ENCODE measurements at places on chromosomes 16 and 17.

GRCh38 chr17:71098071-71098470 is 928.7 kb downstream of the KCNJ2 start:
- DNase-seq: no peak

GRCh38 chr17:72710834-72711233 is 381.7 kb downstream of the SLC39A11 start:
- DNase-seq: no peak

DNA sequence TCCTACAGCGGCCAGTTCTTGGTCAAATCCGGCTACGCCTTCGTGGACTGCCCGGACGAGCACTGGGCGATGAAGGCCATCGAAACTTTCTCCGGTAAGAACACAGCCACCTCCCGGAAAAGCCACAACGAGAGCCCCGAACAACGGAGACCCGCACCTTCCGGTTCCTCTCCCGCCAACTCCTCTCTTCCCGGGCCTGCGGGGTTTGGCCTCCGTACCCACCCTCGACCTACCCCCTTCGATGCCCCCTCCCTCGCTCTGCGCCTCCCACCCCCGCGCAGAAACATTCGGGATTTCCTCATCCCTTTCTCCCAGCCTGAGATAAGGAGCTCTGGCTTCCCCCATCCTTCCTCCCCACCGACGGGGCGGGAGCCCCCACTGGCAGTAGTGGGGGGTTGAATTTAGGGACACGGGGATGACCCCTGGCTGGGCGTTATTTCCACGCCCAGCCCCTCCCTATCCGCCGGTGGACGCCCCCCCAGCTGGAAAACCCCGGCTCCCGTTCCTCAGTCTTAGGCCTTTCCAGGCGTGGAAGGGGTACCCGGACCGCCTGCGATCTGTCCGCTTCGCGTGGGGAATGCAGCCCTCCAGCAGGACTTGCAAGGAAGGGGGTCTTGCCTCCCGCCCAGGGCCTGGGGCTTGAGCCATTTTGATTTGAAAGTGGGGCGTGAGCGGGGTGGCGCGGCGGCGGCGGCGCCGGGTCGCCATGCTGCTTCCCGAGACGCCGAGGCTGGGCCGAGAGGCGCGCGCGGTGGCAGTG is 822 bp downstream of the IGF2BP1 start:
- no peak for DNase-seq

GRCh38 chr17:57256708-57257112 is 387 bp downstream of the MSI2 start:
- peak; percentile 60 for DNase-seq

DNA sequence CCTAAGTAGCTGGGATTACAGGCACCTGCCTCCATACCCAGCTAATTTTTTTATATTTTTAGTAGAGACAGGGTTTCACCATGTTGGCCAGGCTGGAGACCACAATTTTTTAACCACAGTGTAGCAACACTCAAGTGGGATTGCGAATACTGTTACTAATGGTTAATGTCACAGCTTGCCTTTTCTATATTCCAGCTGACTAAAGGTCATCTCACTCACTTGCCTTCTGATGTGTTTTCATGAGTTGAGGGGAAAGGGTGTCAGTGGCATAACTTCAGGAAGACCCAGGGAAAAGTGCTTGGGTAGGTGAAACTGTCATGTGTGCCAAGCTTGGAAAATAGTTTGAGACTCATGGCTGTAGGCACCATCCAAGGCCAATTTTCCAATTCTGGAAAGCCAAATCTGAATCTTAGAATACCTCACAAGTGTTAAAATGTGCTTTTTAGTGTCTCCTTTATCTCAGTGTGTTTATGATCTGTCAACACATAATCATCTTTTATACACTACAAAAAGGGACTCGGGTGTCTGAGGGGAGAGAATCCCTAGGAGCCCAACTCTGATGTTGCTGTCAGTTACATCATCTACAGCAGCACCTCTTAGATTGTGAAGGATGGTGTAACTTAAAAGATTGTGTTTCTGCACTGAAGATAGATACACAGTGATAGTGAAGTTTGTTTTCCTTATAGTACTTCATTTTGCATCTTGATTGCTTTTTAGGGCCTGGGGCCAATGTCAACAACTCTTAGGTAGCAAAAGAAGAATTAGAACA is 27.1 kb downstream of the OGFOD1 start:
- DNase-seq: no peak

DNA sequence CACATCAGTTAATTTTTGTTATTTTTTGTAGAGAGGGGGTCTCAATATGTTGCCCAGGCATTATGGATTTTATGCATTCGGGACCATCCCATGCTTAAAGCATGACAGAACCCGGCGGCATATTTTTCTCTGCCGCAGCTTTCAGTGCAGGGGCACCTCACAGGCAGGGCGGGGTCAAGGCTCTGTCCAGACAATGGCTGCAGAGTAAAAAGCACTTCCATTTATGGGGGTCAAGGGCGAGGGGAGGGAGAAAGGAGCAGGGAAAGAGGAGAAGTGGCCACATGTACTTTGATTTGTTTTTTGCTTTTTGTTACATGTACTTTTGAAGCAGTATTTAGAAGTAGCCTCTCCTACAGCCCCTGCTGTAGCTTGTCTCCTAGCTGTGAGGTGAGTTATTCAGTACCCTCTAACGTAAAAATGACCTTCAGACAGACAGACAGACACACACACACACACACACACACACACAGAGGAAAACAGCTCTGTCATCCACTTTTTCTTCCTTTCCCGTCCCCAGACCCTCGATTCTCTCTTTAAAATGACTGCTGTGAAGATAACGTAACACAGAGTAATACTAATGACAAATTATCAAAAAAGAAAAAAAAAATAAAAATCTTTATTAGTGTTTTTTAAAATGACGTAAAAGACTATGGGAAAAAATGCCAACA is 856 bp upstream of the SCPEP1 start:
- no peak for DNase-seq

DNA sequence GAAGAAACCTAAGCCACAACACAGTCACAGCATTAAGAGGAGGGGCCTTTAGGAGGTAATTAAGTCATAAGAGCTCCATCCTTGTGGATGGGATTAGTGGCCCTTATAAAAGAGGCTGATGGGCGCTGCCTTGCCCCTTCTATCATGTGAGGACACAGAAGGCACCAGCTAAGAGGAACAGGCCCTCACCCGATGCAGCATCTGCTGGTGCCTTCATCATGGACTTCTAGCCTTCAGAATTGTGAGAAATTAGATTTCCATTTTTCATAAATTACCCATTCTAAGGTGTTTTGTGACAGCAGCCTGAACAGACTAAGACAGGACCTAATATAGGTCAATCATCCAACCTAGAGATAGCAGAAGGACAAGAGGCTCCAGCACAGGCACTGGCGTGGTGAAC is 120.8 kb downstream of the CDYL2 start:
- no peak for DNase-seq

DNA sequence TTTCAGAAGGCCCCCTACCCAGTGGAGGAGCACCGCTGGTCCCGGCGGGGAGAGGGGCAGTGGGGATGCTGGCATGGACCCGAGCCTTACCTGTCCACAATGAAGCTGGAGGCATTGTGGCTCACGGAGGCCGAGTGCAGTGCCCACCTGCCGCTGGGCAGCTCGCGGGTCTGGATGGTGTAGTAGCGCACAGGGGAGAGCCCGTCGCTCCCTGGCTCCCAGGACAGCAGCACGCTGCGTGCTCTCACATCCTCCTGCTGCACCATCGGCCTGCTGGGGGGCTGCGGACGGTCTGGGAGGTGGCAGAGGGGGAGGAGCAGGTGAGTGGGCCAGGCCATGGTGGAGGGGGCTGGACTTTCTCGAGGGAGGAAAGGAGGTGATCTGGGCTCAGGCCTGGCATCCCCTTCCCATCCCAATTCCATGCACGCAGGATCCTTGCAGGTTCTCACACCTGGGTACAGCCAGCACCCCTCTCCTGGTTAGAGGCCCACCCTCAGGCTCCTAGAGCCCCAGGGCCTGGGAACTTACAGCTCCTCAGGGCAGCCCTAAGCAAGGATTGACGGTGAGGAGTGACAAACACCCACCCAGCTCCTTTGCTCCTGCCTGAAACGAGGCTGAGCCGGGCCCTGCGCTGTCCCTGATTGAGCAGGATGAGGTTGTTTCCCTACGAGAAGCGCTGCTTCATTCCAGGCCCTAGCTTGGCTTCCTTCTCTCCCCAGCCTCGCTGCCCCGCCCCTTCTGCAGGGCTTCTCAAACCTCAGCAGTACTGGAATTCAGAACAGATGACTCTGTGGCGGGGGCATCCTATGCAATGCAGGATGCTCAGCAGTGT is 76.2 kb upstream of the CDC42EP4 start:
- DNase-seq: no peak

DNA sequence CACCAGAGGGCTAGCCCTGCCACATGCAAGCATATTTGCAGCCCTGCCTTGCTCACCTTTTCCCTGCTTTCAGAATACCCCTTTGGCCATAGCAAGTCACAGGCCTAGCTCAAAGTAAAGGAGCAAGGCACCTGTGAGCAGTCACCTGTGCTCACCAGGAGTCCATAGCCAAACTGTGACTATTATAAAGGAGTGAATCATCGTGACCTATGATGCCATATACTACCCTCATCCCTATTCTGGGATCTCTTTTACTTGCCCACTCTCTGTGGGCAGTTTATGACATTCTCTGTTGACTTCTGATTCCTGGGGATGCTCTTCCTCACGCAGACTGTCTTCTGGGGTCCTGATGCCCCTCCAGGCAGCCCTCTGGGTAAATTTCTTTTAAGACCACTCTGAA is 200.5 kb upstream of the NLRP1 start:
- no peak for DNase-seq

DNA sequence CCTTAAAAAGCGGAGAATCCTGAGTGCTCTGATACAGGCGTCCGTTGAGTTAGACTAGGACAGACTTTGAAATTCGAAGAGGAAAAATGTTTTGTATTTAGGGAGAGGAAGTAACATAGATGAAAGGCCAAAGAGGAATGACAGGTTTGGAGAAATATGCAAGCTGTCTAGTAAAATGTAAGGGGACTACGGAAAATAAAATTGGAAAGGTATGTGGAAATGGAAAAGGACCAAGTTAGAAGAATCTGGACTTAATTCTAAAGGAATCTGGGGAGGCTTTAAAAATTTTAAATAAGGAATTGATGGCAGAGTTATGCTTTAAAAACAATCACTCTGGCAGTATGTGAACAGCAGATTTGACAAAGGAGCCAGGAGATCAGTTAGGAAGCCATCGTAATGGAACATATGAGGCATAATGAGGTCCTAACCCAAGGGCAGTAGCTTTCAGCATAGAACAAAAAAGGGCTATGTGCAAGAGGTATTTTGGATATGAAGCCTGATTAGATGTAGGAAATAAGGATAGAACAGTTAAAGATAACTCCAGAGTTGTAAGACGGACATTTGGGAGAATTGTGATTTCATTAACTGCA is 38.3 kb downstream of the CYB561 start:
- DNase-seq: no peak

DNA sequence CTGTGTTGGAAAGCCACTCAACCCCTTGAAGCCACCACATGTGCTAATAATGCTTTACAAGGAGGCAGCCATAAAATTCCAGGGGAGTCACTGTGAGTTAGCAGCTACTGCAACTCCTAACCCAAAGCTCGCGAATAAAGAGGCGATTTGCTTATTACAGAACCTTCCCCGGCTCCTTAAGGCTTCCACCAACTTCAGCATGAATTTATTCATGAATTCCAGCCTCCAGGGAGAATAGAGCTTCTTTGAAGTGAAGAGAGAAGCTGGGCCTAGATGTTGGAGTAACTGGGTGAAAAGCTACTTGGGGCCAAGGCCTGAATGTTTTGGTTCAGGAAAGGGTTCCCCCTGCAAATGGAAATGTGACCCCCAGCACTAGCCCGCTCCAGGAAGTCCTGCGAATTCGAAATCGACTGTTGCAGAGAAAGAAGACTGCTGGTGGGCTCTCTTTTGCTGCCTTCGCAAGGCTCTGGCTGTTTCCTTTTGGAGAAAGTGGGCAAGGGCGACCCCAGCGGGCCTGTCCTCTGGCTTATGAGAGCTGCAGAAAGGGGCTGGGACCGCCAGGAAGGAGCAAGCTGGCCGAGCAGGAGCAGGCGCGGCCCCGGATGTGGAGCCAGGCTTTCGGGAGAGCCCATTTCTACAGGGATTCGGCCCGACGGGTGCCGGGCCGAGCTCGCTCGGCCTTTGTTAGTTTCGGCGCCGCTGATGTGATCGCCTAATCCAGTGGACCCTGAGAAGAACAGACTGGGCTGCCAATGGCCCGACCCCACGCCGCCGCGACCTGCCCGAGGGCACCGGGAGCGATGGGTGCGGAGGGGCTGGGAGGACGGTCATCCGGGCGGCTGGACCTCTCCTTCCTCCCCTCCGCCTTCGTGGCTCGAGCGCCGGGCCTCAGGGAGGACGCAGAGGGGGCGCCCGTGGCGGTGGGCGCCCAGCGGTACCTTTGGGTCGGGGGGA is 7.6 kb downstream of the CBX8 start:
- DNase-seq: no peak

- DNase-seq: no peak
These were observed 5.4 kb downstream of the ALYREF start for GRCh38 chr17:81885869-81886548.

DNA sequence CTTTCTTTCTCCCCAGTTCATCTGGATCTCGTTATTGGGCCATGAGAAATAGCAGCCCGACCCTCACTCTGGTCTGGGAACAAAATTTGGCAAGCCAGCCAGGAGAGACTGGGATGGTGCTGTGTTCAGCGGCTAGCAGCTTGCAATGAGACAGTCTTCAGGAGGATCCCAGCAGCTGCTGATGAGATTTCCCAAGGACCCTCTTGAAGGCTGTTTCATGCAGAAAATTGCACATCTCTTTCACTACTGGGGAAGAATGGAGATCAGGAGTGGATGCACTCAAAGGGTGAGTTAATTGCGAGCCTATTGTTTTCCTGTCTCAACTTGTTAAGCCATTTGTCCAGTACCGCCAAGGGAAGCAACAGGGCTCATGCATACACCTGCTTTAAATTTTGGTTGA is 5.5 kb upstream of the COIL start:
- no peak for DNase-seq

GRCh38 chr17:48282303-48282702 is 147.7 kb downstream of the SKAP1 start:
- DNase-seq: no peak

GRCh38 chr16:55443434-55444346 is 35.3 kb upstream of the MMP2 start:
- DNase-seq: no peak

DNA sequence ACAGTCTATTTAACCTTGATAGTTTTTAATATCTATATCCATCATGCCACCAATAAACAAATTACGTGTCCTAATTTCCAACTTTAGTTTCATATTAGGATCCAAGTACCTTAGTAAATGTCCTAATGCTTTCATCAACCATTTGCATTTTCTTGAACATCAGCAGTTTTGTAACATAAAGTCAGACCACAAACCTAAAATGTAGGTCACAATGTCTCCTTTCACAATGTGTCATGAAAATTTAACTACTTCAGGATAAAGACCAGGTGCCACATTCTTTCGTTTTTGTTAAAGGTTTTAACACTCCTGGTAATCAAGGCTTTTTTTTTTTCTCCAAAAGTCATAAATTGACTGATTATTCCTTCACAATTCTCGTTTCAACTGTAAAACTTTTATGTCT is 310.7 kb upstream of the PMFBP1 start:
- DNase-seq: no peak

DNA sequence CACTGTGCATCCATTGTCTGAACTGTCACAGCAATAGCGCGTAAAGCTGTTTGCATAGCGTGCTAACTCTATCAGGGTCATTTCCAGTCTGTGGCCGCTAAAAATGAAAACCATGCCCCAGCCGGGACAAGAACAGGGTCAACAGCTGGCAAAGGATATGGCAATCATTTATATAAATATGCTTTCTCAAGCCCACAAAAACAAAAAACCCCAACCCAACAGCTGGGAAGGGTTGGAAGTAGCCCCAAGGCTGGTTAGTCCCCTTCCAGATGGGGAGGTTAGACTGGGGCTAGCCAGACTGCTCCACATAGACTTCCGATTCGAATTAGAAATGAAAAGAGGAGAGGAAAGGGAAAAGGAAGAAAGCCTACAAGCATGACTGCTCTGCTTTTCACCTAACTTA is 203.3 kb upstream of the TBX2 start:
- no peak for DNase-seq
